ENCODE measurements at places on chromosomes 1 and 21.

- DNase-seq = no peak
Measured at GRCh38 chr1:81809808-81810207, 9.1 kb downstream of the ADGRL2 start.

GRCh38 chr1:156826630-156827029, 10.0 kb upstream of the SH2D2A start:
- DNase-seq = no peak

DNA sequence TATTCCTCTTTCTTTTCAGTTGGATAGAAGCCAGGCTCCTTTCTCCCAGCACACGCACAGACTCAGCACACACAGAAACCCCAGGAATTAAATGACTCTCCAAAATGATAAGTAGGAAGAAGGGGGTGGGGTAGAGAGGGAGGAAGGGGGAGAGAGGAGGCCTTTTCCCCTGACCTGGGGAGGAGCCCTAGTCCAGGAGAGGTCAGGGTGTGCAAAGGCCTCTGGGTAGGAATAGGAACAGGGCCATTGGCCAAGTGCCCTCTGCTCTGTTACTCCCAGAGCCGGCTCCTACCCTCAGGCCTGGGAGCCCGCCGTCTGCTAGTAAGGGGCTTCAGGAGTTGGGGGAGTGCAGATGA, 35.6 kb upstream of the PUM1 start:
- peak; percentile 53 for DNase-seq

- peak; percentile 55 for DNase-seq
Measured at GRCh38 chr1:201850053-201850397, 21.1 kb downstream of the IPO9 start.

GRCh38 chr1:162070094-162070748, 730 bp downstream of the NOS1AP start:
- no peak for DNase-seq

- DNase-seq = no peak
Measured at GRCh38 chr1:197096137-197096536, 29.1 kb upstream of the F13B start.

All from GM04504 (cell line).